Uterus (tissue), 4 donors: ENCODE measurements at places on chromosomes 13 and 19. TPM values are rescaled to one million over a fixed set of nuclear protein-coding genes. Genes with fewer than 3 reads are reported as not detected.

DNA sequence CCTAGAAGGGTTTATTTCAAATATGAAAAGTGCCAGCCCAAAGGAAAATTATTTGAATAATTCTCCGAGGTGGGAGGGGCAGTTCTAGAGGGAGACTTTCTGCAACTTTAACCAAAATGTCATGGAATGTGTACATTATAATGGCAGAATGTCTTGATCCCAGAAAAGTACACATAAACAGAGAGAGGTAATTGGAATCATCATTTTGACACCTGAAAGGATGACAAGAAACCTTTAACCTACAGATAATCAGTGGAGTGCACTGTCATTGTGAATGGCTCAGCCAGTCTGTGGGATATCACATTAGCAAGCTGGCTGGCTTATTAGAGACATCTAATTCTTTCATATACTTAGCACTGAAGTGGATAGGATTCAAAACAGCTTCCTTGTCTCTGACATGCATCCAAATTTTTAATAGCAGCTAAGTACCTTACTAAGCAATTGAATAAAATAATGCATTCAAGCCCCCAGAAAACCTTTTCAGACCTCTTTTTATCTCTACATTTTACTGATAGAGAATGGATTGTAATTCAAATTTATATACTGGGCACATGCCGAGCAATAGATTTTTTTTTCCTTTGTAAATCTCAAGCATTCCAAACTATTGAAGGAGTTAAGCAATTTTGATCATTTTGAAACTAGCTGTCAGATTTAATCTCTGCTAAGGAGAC is 468.6 kb downstream of the COG6 start:
- no peaks in the 10 kb centered on the region for H3K27me3 ChIP-seq
- H3K27ac ChIP-seq, result no peak overlapping the region
- no peak for DNase-seq

DNA sequence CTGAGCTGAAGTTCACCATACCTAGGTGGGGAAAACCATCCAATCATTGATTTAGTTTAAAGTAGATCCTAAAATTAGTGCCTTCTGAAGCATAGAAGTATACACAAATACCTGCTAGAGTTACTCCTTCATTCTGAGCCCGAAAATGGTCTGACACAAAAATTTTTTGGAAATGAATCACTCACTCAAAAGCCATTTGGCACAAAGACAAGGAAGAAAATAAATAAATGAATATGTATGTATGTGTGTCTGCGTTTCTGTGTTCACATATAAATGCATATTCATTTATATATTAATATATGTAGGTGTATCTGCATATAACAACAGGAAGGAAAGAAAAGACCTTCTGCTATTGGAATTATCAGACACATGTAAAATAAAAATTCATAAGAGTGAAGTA is 614.4 kb upstream of the PCDH9 start:
- no peak for DNase-seq
- H3K4me1 ChIP-seq, result no peaks in the 10 kb centered on the region
- no peaks in the 10 kb centered on the region for H3K36me3 ChIP-seq
- H3K27me3 ChIP-seq, result no peaks in the 10 kb centered on the region
- H3K4me3 ChIP-seq, result no peak overlapping the region

DNA sequence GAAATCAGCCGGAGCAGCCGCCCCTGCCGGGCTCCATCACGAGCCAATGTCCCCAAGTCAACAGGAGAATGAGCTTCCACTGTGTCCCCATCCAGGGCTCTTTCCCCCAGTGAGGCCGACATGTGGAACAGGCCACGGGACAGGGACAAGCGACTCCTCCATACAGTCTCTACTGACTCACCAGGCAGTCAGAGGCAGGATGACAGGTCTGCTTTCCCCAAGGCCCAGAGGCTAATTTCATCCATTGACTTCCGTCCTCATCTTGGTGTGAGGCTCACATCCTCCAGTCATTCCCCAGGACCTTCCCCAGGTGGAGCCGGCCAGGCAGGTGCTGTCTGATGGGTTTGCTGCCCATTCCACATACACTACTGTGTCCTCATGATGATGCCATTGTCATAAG is 3.5 kb downstream of the CEACAM6 start:
- no peak overlapping the region for H3K4me3 ChIP-seq
- H3K27ac ChIP-seq, result no peak overlapping the region
- DNase-seq, result no peak

GRCh38 chr19:38801359-38802095 is 11.2 kb downstream of the LGALS4 start:
- no peak overlapping the region for H3K27ac ChIP-seq
- H3K4me3 ChIP-seq, result no peak overlapping the region
- no peaks in the 10 kb centered on the region for H3K36me3 ChIP-seq
- no peak for DNase-seq
- H3K4me1 ChIP-seq, result no peaks in the 10 kb centered on the region

GRCh38 chr13:98222816-98223215 is 45.7 kb upstream of the RNF113B start:
- no peak overlapping the region for H3K4me3 ChIP-seq
- no peaks in the 10 kb centered on the region for H3K27me3 ChIP-seq
- no peak for DNase-seq
- H3K27ac ChIP-seq, result no peak overlapping the region

TNNI3 gene
- not detected for total RNA-seq

DNA sequence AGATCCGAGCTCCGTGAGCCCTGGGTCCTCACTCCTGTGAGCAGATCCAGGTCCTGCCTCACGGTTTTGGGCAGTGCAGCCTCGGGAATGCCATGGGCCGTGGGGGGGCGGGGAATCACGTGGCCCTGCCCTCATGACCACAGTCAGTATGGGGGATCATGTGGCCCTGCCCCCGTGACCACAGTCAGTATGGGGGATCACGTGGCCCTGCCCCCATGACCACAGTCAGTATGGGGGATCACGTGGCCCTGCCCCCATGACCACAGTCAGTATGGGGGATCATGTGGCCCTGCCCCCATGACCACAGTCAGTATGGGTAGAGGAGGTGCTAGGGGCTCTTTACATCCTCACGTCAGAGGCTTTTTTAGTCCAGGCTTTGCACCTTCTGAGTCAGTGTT is 64.3 kb upstream of the F7 start:
- no peaks in the 10 kb centered on the region for H3K4me1 ChIP-seq
- H3K27me3 ChIP-seq, result no peaks in the 10 kb centered on the region
- no peak for DNase-seq
- no peaks in the 10 kb centered on the region for H3K36me3 ChIP-seq
- no peak overlapping the region for H3K4me3 ChIP-seq

LRRC25 gene
- not detected for total RNA-seq

GRCh38 chr19:10292789-10293636 is 3.3 kb downstream of the ICAM5 start:
- no peak for DNase-seq
- peaks cover 65% of the 10 kb centered on the region for H3K27me3 ChIP-seq
- H3K4me3 ChIP-seq, result no peak overlapping the region
- H3K27ac ChIP-seq, result no peak overlapping the region
- H3K4me1 ChIP-seq, result peaks cover 36% of the 10 kb centered on the region

CD209 gene
- total RNA-seq, result not detected

DNA sequence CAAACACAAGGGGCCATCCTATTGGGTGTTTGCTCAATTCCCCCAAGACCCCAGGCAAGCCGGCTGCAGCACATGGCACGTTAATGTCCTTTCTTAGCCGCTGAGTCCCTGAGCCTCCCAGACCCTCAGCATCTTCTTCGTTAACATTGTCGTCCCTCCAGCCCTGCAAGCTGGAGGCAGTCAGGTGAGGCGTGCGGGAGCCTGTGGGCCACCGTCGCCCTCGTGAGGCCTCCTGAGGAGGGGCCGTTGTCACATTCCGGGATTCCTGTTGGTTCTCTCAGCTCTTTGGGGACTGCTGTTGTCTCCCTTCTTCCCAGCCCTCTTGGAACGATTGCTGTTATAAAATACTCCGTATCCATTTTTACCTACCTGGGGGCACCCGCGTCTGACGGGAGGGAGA is 140.6 kb downstream of the KDM4B start:
- H3K36me3 ChIP-seq, result no peaks in the 10 kb centered on the region
- H3K4me1 ChIP-seq, result no peaks in the 10 kb centered on the region
- no peak overlapping the region for H3K4me3 ChIP-seq
- no peak for DNase-seq

MAP3K10 gene
- 5.0 TPM for total RNA-seq

DNA sequence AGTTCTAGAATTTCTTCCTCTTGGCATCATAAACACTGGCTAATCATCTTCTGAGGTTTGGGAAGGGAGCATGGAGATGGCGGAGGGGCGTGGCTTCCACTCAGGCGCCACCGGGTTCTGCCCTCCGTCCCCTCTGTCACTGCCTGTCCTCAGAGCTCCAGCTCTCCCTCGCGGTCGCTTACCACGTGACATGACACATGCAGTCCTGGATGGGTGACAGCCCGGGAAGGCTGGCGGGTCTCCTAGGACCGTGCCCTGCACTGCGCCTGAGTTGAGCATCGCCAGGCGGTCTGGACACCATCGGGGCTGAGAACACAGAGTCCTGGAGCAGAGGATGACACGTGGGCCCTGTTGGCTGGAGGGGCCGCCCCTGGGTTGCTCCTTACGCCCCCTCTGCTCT is 123.3 kb downstream of the RAB20 start:
- H3K4me3 ChIP-seq, result no peak overlapping the region
- H3K27ac ChIP-seq, result no peak overlapping the region
- no peaks in the 10 kb centered on the region for H3K4me1 ChIP-seq
- no peaks in the 10 kb centered on the region for H3K27me3 ChIP-seq

ZNF28 gene
- 3.5 TPM for total RNA-seq

CYP4F8 gene
- 1.5 TPM for total RNA-seq

DNA sequence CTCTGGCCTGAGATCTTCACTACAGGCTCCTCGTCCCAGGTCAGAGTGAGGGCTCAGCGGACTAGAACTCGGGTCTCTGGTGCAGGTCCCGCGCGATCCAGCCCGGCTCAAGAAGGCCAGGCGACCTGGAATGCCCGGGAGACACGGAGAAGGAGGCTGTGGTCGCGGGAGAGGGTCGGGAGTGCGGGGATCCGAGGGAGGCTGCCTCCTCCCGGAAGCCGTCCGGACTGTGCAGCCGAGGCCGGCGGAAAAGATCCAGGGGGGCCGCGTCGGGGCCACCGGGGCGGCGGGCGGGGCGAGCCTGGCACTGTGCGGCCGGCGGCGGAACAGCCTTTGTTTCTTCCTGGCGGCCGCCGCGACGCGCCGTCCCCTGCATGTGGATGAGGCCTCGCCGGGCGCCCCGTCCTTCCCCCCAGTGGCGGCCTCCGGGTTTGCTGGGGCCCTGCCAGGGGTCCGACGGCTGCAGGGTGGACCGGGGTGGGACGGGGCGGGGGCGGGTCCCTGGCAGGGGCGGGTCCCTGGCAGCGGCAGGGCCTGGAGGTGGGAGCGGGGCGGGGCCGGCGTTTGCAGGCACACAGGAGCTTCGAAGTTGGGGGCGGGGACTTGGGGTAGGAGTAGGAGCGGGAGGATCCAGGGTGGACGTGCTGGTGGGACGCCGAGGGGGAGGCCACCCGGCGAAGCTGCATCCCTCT is 1.0 kb upstream of the SLC7A10 start:
- peaks cover 43% of the 10 kb centered on the region for H3K27me3 ChIP-seq
- H3K36me3 ChIP-seq, result no peaks in the 10 kb centered on the region
- no peak overlapping the region for H3K4me3 ChIP-seq
- H3K4me1 ChIP-seq, result peaks cover 4% of the 10 kb centered on the region
- no peak overlapping the region for H3K27ac ChIP-seq
- no peak for DNase-seq

DNA sequence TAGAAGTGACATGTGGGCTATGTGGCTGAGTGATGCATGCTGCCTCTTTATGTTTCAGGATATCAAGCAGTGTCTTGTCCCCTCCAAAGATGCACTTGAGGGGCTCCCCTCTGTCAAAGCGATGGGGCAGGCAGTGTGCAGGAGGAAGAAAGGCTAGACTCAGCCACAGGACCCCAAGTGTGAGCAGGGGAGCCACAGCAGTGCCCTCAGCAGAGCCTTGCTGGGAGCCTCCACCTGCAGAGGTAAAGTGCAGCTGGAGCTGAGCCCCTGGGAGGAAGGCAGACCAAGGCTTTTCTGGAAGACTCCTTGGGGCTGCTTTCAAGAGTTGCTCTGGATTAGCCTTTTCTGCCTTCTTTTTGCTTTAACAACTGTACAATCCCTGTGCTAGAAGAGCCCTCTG is 247.3 kb downstream of the DLEU7 start:
- H3K27ac ChIP-seq, result no peak overlapping the region
- H3K36me3 ChIP-seq, result no peaks in the 10 kb centered on the region
- no peaks in the 10 kb centered on the region for H3K27me3 ChIP-seq
- H3K4me1 ChIP-seq, result no peaks in the 10 kb centered on the region

RGCC gene
- total RNA-seq, result 522 TPM

DNA sequence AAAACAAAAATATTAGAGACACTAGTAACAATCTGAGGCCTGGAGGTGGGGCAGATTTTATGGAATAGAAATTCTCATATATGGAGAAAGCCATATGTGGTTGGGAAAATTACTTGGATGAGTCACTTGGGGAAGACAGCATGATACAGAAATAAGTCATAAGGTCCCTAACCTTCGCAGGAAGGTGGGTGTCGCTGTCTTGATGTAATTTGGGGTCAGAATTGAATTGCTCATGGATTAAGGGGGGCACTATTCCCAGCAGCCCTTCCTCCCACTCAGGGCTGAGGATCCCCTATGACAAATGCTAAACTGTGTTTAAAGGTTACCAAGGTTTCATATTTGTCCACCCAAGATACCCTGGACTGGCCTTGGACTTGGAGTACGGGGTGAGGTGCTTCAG is 5.0 kb downstream of the RDH8 start:
- H3K36me3 ChIP-seq, result no peaks in the 10 kb centered on the region
- H3K27me3 ChIP-seq, result no peaks in the 10 kb centered on the region
- H3K4me3 ChIP-seq, result no peak overlapping the region
- DNase-seq, result no peak
- H3K4me1 ChIP-seq, result no peaks in the 10 kb centered on the region
- H3K27ac ChIP-seq, result no peak overlapping the region

IGFL3 gene
- total RNA-seq, result not detected

DNA sequence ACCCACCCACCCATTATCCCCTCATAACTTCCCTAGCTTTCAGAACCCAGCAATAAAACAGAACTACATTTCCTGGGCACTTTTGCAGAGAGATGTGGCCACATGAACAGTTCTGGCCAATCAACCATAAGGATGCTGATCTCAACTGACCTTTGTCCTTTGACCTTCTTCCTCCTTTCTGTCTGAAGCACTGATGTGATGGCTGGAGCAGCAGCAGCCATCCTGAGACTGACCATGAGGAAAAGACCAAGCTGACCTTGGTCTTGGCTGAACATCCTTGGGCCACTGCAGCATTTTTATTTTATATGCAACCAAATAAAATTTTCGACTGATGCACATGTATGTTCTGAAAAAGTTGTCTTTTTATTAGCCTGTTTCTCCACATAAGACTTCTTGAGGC is 33.1 kb upstream of the CACNA1A start:
- no peak for DNase-seq
- no peaks in the 10 kb centered on the region for H3K27me3 ChIP-seq
- H3K4me3 ChIP-seq, result no peak overlapping the region
- H3K36me3 ChIP-seq, result no peaks in the 10 kb centered on the region
